ENCODE measurements at places on chromosomes 1 and 21.

DNA sequence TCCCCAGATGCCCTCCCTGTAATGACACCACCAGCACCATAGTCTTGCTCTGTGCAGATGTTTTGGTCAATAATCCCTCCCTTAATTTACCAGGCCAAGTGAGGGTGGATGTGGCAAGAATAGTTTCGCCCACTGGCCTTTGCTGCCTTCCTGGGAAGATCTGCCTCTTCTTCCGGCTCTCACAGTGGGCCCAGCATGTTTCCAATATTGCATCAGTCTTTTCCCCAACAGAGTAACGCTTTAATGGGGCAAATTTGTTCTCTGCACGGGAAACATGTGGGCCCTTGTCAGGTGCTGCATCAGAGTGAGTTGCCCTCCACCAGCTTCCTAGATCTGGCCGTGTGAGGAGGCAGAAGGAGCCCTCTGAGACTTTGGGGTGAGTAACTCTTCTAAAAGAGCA is 12.0 kb upstream of the ALX3 start:
- no peak for DNase-seq

DNA sequence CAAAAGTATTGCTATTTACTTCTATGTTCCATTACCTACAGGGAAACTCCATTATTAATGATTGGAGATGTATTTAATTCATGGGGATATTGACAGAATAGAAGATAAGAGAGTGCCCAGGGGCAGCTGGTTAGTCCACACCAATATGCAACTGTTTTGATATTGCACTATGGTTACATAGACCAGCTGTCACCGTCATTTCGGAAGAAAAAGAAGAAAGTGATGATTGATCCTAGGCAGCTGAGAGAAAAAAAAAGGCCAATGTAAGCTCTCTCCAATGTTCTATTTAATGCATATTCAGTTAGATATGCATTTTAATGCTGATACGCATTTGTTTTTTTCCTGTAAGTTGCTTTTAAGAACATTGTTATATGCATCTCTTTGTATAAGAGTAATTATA is 1367.2 kb downstream of the KCNT2 start:
- no peak for DNase-seq

- no peak for DNase-seq
Measured at GRCh38 chr1:54996869-54997710, 1.6 kb upstream of the BSND start.

- DNase-seq, result no peak
Measured at GRCh38 chr1:29782846-29783507, 546.7 kb downstream of the PTPRU start.

GRCh38 chr1:29532751-29533150 is 296.4 kb downstream of the PTPRU start:
- no peak for DNase-seq

- no peak for DNase-seq
Measured at GRCh38 chr21:38903690-38904139, 98.0 kb downstream of the ETS2 start.

DNA sequence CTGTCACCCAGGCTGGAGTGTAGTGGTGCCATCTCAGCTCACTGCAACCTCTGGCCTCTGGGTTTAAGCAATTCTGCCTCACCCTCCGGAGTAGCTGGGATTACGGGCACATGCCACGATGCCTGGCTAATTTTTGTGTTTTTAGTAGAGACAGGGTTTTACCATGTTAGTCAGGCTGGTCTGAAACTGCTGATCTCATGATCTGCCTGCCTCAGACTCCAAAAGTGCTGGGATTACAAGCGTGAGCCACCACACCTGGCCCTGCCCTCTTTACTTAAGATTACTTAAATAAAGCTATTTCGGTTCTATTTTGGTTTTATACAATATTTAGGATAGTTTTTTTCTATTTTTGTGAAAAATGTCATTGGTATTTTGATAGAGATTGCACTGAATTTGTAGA is 15.3 kb upstream of the KCTD3 start:
- DNase-seq, result no peak

DNA sequence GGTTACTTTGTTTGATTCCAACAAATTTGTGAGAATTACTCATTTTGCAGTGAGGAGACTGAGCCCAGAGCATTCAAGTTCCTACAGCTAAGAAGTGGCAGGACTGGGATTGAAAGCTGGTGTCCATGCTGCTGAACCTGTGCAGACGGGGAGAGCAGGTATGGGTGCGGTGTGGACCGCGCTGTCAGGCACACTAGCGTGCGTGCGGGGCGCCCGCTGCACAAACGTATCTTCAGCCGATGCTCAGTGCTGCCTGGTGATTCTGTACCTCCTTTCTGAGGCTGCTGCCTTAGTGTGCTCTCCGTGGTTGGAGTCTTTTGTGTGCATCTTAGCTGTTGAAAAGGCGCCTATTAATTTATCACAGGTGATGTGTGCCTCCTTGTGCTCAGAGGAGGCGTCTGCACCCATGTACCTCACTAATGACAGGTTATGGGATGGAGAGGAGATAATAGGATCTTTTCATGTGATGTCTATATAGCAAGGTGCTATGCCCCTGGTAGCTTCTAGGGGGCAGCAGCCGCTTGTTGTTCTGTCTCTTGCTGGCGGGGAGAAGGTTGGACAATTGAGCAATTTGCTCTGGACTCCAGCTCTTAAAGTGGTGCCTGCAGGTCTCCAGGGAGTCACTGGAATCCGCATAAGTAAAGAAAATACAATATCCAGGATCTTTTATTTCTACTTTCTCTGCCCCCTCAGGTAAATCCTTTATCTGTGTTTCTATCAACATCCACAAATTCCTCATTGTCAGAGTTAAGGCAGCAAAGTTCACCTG is 32.5 kb downstream of the PEX14 start:
- DNase-seq, result no peak

DNA sequence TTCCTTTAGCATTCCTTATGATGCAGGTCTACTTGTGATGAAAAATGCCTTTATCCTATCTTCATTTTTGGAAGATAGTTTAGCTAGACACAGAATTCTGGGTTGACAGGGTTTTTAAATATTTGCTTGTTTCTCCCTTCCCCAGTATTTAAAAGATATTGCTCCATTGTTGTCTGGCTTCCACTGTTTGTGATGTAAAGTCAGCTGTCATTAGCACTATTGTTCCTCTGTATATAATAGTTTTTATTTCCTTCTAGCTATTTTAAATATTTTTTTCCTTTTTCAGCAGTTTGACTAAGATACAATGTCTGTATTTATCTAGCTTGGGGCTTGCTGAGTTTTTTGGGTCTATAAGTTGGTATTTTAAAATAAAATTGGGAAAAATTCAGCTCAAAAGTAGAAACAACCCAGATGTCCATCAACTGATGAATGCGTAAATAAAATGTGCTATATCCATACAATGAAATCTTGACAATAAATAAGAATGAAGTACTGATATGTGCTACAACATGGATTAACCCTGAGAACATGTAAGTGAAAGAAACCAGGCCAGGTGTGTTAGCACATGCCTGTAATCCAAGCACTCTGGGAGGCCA is 11.2 kb downstream of the IFT25 start:
- no peak for DNase-seq

GRCh38 chr1:175394739-175395138 is 202.2 kb upstream of the KIAA0040 start:
- no peak for DNase-seq

DNA sequence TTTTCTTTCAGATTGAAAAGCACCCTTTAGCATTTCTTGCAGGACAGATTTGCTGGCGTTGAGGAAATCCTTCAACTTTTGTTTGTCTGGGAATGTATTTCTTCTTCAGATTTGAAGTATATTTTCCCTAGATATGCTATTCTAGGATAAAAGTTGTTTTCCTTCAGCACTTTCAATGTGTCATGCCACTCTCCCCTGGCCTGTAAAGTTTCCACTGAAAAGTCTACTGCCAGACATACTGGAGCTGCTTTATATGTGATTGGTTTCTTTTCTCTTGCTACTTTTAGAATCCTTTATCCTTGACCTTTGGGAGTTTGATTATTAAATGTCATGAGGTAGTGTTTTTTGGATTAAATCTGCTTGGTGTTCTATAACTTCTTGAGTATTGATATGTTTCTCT is 44.2 kb upstream of the CD55 start:
- no peak for DNase-seq

DNA sequence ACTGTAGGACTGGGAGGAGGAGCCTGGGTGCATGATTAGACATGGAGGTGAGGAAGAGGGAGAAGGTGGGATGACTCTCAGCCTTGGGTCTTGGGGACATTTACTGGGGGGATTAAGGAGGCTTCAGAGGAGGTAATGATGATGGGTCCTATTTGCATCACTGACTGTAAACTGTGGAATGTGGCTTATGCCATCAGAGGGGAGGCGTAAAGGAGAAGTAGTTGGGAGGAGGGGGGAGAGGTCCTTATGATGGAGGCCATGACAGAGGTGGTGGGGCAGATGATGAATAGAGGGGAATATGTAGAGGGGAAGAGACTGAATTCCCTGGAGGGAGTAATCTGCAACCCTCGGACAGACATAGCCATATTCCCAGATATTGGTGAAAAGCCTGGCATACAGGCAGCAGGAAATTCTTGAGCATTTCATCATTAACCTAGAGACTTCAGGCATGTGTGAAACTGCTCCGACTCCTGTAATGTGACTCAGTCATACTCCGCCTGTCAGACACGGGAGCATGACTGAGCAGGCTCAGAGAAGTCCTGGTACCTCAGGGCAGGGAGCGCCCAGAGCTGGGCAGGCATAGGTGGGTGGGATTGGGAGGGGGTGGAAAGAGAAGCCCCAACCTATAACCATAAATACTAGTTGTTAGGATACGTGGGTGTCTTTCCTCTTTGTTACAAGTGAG is 8.0 kb upstream of the LCE5A start:
- DNase-seq, result no peak

DNA sequence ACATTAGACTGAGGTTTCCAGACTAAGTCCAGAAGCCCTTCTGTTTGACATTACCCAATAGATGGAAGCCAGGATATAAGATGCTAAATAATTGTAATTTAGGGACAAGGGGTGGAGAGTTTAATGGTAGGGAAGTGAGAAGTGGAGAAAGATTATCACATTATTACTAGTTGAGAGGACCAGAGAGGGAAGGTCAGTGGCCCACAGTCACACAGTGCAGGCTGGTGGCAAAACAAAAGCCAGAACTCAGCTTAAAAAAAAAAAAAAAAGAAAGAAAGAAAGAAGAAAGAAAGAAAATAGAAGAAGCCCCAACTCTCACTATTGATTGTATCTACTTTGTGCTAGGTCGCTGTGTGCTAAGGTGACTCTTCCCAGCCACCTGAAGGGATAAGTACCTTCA is 41.6 kb upstream of the WNT4 start:
- DNase-seq, result no peak

DNA sequence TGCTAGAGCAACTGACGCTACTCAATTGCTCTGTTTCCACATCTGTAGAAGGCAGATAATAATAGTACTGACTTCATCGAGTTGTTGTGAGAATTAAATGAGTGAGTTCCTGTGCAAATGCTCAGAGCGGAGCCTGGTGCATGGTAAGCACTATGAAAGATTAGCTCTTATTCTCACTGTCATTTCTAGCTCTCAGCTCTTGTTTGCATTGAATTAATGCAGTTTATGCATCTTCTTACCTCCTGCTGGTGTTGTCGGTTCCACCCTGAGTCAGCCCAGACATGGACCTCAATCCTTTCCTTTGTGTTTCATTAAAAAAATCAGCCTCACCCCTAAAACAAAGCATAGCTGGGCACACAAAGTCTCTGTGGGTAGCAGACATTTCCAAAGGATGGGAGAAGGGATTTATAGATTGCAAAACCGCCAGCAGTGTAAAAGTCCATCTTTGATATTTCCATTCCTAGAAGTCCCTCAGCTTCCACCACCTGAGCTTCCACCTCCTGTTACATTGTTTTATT is 254.4 kb upstream of the CSF3R start:
- no peak for DNase-seq

Measured in stimulated activated CD4-positive, alpha-beta T cell treated with anti-CD3 and anti-CD28 coated beads, Interleukin-2, amount 100 ng/mL, for 48 hours (primary cell).